ENCODE measurements at places on chromosomes 12 and 14.

- no peak for DNase-seq
These were observed 718 bp downstream of the CCDC92 start for GRCh38 chr12:123971770-123972456.

GRCh38 chr12:51972849-51973273, 21.4 kb downstream of the ACVR1B start:
- peak; percentile 95 for DNase-seq

GRCh38 chr14:22122227-22122818, 448.7 kb upstream of the OR4E1 start:
- DNase-seq = no peak

- no peak for DNase-seq
These were observed 48.9 kb downstream of the SDR9C7 start for GRCh38 chr12:56885316-56885715.

DNA sequence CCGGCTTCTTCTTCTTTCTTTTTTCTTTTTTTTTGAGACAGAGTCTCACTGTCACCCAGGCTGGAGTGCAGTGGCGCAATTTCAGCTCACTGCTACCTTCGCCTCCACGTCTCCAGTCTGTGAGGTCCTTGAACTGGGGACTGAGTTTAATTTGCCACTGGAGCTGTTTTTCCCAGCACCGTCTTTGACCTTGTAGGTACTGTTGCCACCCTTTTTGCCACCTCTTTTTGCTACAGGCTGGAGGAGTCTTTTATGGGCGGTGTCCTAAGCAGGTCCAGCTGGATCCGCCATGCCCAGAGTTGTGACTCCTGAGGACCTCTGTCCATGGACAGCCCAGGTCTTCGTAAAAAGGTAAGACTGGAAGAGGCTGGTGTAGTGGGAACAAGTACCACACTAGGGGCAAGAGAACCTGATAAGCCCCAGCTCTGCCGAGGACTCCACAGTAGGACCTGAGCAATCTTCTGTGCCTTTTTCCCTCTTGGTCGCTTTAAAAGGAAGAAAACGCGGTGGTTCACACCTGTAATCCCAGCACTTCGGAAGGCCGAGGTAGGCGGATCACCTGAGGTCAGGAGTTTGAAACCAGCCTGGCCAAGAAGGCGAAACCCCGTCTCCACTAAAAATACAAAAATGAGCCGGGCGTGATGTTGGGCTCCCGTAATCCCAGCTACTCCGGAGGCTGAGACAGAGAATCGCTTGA, 946 bp downstream of the RNU4-2 start:
- DNase-seq = no peak

DNA sequence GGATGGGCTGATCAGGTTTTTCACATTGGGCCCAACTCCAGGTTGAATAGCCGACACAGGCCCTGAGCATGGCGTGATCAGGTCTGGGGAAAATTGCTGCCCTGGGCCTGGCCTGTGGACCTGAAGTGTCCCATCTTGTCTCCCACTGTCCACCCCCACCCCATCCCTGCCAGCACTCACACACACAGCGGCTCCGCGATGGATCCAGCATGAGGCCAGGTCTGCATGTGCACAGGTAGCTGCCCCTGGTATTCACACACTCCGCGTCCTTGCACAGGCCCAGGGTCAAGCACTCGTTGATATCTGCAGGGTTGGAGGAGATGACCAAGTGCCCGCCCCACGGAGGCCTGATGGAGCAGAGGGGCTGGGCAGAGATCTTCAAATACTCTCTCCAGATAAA, 38.7 kb downstream of the ISCA2 start:
- DNase-seq = no peak

DNA sequence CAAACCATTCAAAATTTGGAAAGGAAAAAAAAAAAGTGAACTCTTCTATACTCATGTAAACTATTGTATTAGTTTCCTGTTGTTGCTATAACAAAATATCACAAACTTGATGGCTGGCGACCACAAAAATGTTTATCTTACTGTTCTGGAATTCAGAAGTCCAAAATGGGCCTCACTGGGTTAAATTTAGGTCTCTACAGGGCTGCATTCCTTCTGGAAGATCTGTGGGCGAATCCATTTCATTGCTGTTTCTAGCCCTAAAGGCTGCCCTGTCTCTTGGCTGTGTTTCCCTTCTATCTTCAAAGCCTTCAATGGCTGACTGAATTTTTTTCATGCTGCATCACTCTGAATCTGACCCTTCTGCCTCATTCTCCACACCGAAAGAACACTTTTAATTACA, 105.1 kb upstream of the NAV3 start:
- DNase-seq = no peak

Data from AML-193 (cell line).